ENCODE measurements at places on chromosomes 2 and 18.

DNA sequence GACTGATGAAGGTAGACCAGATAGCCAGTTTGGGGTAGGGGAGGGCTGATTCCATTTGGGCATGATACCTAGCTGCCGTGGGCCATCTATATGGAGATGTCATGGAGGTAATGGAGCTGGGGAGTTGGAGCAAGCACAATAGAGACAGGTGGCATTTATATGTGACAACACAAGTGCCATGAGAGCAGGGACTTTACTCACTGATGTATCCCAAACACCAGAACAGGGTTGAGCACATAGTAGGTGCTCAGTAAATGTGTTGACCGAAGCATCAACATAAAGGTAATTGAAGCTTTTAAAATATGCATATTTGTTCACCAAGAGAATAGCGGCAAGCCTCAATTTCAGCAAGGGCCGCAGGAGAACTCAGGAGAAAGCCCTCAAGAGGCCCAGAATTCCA, 15.0 kb downstream of the SLC30A3 start:
- no peak for DNase-seq

GRCh38 chr18:79506191-79507075, 110.7 kb downstream of the NFATC1 start:
- no peak for DNase-seq

- DNase-seq, result no peak
Observed at GRCh38 chr18:77203851-77204250, 45.8 kb upstream of the GALR1 start.

GRCh38 chr2:18410543-18410942, 149.9 kb downstream of the RDH14 start:
- no peak for DNase-seq

- no peak for DNase-seq
Observed at GRCh38 chr2:231720987-231721966, 13.0 kb downstream of the PTMA start.

DNA sequence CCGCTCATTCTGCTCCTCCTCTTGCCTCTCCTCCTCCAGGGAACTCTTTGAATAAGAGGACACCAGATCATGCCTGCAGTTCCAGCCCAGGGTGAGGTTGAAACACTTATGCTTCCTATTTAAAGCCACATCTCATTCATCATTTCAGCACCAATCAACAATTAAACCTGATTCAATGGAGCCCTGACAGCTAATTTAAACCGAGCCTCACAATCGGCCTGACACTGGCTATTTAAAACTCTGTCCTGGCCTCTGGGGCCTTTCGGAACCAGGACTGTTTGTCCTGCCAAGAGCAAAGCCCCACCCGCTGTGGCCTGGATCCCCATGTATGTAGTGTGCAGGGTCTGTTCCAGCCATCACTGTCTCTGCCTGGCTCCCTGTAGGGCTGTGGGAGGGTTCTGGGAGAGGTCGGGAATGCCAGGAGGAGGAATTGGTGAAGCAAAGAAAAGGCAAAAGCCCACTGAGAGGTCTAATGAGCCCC, 97.4 kb downstream of the MCFD2 start:
- peak; percentile 76 for DNase-seq

GRCh38 chr18:75869162-75869561, 441.7 kb upstream of the SMIM21 start:
- DNase-seq, result no peak

DNA sequence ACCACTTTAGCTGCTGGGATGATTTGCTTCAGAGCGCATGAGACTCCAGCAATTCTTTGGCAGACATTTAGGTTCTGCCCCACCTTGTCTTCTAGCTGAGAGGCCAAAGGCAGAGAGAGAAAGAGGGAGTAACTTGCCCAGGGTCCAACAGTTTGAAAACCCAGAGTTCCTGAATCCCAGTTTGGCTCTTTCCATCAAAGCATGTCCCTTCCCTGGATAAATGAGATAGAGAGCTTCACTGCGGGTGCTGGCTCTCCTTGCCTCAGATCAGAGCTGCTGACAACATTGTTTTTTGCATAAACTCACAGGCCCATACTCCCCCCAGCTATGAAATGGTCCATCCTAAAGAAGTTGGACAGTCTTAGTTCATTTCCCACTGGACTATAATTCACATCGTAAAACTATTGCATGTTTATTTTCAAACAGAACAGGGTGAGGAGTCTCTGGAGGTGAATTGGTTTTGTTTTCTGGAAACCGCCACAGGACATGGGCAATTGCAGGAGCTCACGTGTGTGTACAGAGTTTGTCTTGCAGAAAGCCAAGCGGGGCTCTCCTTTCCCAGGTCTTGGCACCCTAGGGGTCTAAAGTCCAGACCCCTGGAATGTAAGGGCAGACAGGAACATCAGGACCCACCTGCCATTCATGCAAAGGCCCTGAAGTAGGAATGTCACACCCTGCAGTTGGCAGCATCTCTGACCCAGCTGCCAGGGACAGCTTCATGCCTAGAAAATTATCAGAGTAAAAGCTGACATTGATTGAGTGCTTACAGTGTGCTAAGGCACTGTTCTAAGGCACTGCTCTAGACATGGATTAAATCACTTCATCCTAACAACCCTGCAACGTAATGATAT, 25.0 kb upstream of the SLC14A2 start:
- no peak for DNase-seq

- peak; percentile 85 for DNase-seq
Observed at GRCh38 chr18:55337908-55338521, 250.0 kb downstream of the TCF4 start.

DNA sequence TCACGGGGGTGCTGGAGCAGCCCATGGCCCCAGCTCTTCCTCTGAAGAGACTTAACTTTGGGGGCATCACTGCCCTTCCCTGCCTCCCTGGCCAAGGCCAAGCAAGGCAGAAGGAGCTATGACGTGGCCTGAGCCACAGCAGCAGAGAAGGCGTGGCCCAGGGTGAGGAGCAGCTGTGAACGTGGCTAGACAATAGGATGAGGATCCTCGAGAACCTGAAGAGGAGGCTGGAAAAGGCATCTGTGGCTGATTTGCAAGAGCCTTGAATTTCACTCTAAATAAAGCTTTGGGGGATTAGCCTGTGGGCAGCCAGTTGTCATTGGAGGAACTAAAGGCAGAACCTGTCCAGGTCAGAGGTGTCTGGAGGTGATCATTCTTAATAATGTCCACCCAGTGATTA, 652.9 kb upstream of the ID2 start:
- DNase-seq, result no peak

GRCh38 chr2:60554074-60554645, 706 bp upstream of the BCL11A start:
- no peak for DNase-seq

DNA sequence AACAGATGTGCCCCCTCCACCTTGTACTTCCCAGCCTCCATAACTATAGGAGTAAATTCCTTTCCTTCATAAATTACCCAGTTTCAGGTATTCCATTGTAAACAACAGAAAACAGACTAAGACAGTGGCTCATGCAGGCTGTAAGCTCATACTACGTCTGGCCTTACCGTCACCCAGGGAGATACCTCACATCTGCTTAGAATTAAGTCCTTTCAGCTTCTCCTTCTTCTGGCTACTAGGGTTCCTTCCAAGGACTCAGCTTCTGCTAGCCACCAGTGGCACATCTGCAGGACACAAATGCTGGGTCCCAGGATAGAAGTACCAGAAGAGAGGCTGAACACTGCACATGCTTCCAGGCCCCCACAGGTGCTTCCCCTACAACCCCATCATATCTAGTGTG, 22.4 kb upstream of the FEZ2 start:
- no peak for DNase-seq

GRCh38 chr2:219461047-219461514, 26.4 kb downstream of the SPEG start:
- DNase-seq, result no peak

DNA sequence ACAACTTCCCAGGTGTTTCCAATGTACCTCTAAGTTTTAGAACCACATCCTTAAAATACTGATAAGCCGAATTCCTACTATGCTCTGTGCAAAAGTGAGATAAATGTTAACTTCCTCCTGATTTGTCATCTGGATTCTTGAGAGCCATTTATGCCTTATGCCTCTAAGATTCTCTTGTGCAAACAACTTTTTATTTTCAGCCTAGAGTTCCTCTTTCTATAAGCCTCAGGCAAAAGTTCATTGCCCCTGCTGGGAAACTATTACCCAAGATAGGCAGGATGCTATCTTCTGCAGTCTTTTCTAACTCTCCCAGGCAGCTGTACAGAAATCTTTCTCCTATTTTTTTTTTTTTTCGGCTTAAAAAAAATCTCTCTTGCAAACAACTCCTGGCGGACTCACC, 216.1 kb downstream of the KCNJ3 start:
- no peak for DNase-seq

DNA sequence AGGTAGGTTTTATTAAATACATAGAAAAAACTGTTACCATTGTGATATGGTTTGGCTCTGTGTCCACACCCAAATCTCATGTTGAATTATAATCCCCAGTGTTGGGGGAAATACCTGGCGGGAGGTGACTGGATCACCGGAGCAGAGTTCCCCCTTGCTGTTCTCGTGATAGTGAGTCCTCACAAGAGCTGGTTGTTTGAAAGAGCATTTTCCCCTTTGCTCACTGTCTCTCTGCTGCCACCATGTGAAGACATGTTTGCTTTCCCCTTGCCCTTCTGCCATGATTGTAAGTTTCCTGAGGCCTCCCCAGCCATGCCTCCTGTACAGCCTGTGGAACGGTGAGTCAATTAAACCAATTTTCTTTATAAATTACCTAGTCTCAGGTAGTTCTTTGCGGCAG, 352.7 kb upstream of the SLC39A10 start:
- DNase-seq, result no peak

GRCh38 chr18:24672165-24672941, 211.9 kb downstream of the HRH4 start:
- peak; percentile 65 for DNase-seq

DNA sequence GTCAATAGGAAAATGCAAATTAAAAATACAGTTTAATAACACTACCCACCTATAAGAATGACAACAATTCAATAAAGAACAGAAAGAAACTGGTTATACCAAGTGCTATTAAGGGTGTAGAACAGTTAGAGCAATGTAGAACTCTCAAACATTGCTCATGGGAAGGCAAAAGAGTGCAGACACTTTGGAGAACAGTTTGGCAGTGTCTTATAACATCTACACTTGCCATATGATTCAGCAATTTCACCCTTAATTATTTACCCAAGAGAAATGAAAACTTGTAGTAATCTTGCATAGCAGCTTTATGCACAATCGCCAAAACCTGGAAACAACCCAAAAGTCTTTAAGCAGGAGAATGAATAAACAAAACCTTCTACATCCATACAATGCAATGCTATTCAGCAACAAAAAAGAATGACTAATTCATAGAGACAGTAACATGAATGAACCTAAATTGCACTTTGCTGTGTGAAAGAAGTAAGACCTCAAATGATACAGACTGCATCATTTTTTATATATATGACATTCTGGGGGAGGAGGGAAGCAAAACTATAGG, 455.2 kb downstream of the THSD7B start:
- DNase-seq, result no peak

GRCh38 chr18:55256226-55256928, 297.1 kb upstream of the CCDC68 start:
- no peak for DNase-seq

DNA sequence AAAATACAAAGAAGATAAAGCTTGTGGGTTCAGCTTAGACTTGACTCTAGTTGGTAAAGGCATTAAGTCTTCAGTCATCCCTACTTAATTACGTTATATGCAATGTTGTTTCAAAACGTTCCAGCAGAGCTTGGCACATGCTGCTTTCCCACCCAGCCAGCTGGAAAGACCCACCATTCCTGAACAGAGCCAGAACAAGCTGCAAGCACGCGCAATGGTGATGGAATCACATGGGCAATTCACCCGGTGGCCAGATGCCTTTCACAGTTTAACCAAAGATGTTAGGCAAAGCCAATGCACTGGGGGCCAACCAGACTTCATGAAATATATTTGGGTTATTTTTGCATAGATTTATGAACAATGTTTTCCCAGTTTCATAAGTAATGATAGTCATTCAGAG, 123.4 kb upstream of the CDH20 start:
- no peak for DNase-seq

DNA sequence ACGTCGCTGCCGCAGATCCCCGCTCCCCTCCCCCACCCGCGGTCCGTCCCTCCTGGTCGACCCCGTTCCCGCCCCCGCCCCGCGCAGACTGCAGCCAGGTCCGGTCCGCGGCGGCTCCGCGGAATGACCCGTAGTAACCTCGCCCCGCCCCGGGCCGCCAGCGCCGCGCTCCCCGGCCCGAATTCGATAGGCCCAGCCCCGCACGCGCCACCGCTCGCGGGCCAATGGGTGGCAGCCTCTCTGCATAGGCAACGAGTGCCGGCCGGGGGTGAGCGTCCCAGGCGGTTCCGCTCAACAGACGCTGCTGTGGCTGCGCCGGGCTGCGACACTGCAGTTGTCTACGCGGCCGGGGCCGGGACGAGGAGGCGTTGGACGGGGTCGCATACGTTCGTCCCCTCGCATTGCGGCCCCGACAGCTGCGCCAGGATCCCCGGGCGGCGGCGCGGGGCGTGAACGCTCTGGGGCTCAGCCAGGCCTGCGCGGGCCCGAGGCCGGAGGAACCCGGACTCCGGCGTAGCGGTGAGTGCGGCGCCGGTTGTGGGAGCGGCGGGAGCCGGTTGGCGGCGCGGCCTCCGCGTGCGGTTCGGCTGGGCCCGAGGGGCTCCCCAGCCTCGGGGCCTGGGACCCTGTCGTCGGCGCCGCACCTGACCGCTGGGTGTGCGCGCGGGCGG, at the start of gene ACSL3:
Gene ACSL3 (plus strand): TSS at position 297 of the 671 bp plus-strand sequence. CDS start 47,737 bp downstream, outside the sequence.
- peak; percentile 99 for DNase-seq

DNA sequence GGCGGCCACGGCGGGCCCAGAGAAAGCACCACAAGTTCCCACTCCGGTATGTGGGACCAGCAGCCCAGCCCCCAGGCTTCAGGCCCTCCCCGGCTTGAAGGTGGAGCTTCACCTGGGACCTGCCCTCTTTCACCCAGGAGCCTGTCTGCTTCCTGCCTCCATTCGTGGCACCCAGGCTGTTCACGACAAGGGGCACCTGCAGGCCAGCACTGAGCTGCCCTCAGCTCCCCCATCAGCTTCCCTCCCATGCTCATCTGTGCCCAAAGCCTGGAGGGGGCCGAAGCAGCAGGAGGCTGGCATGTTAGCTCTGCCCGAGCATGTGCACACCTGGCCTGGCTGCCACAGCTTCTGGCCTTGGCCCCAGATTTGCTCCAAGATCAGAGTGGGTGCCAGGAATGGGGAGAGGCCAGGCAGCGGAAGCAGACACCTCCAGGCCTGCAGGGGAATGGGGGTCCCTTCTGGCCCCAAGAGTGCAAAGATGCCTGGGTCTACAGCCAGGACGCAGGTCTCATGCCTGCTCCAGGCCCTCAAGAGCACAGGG, 312.4 kb upstream of the SYT4 start:
- no peak for DNase-seq

- no peak for DNase-seq
Observed at GRCh38 chr2:179265082-179265510, 464 bp upstream of the SESTD1 start.

DNA sequence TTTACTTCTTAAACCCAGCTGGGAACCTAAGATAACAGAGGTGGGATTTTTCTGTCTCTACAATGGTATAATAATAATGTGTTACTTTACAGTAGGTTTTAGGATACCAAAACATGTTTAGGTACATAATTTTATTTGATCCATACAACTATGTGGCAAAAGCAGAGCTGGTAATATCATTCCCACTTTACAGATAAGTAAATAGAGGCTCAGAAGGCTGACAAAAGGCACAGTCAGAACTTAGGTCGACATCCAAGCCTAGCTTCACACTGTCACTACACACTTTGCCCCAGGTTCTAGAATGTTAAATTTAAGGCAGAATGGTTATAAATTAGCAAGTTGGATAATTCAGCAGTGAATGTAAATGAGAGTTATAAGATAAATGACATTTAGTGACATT, 189.6 kb upstream of the PARD3B start:
- no peak for DNase-seq
